Spleen (tissue), 13 donors: ENCODE measurements at places on chromosomes 2 and 18. TPM values are rescaled to one million over a fixed set of nuclear protein-coding genes. Genes with fewer than 3 reads are reported as not detected.

Gene TIMM21
- polyA plus RNA-seq: 13.5 TPM

Gene POTEI
- polyA plus RNA-seq: not detected

Gene DGKD
- 32.1 TPM for polyA plus RNA-seq

Gene COL3A1
- 24.9 TPM for polyA plus RNA-seq

Gene HMSD
- polyA plus RNA-seq: 0.52 TPM

Gene LOXHD1
- 0.13 TPM for polyA plus RNA-seq

- DNase-seq: no peak
- H3K36me3 ChIP-seq: no peaks in the 10 kb centered on the region
- no peaks in the 10 kb centered on the region for H3K27me3 ChIP-seq
- peak overlapping the region; percentile 28 for H3K27ac ChIP-seq
- no peak overlapping the region for H3K4me3 ChIP-seq
Measured at GRCh38 chr2:168147830-168148794, 99.3 kb downstream of the STK39 start.

- H3K4me3 ChIP-seq: no peak overlapping the region
- no peaks in the 10 kb centered on the region for H3K36me3 ChIP-seq
- no peaks in the 10 kb centered on the region for H3K4me1 ChIP-seq
- DNase-seq: no peak
Measured at GRCh38 chr2:14790041-14790640, 157.6 kb downstream of the LRATD1 start.

DNA sequence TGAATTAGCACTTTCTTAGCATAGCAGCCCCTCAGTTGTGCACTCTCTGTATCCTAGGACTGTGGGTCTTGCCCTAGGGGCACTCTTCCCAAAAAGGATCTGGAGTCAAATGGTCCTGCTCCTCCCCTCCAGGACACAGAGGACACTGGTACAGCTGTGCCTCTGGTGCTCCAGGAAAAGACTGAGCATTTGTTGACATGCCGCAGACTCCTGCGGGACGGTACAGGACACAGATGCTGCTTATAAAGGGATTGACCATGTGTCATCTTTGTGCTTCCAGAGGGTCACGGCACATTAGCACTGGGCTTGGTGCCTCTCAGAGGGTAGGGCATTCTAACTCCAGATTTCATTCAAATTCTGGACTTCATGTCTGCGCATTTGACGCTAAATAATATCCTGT lies 110.5 kb downstream of the KLF7 start:
- no peak overlapping the region for H3K4me3 ChIP-seq
- H3K4me1 ChIP-seq: no peaks in the 10 kb centered on the region
- H3K36me3 ChIP-seq: no peaks in the 10 kb centered on the region
- no peak for DNase-seq

DNA sequence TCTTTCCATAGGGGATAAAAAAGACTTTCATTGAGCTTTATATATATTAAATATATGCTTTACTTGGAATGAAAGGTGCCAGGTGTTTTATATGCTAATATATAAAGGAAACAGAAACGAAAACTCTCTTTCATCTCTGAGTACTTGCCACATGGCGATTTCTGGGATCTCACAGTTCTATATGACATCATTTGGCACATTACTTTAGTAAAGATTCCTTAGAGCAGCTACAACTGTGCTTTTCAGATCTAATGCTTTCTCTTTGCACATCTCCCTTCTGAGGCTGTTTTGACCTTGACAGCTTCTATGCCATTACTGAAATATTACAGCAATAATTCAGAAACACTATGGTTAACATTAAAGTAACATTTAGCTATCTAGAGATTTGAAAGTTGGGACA lies 1082.9 kb upstream of the CDH2 start:
- no peaks in the 10 kb centered on the region for H3K27me3 ChIP-seq
- H3K4me1 ChIP-seq: no peaks in the 10 kb centered on the region
- H3K36me3 ChIP-seq: no peaks in the 10 kb centered on the region
- DNase-seq: no peak
- no peak overlapping the region for H3K4me3 ChIP-seq
- H3K27ac ChIP-seq: no peak overlapping the region

GRCh38 chr2:152097801-152098495 lies 896 bp downstream of the CACNB4 start:
- H3K4me1 ChIP-seq: peaks cover 4% of the 10 kb centered on the region
- peaks cover 19% of the 10 kb centered on the region for H3K27me3 ChIP-seq
- H3K36me3 ChIP-seq: no peaks in the 10 kb centered on the region
- H3K27ac ChIP-seq: no peak overlapping the region
- peak overlapping the region; percentile 56 for H3K4me3 ChIP-seq
- peak; percentile 83 for DNase-seq

- no peak for DNase-seq
- H3K36me3 ChIP-seq: no peaks in the 10 kb centered on the region
- no peaks in the 10 kb centered on the region for H3K27me3 ChIP-seq
- no peak overlapping the region for H3K4me3 ChIP-seq
Measured at GRCh38 chr2:6525475-6525964, 340.2 kb downstream of the CMPK2 start.

- H3K36me3 ChIP-seq: peaks cover 7% of the 10 kb centered on the region
- no peaks in the 10 kb centered on the region for H3K27me3 ChIP-seq
- no peak for DNase-seq
Measured at GRCh38 chr2:217783243-217783642, 219.6 kb downstream of the TNS1 start.

- H3K4me3 ChIP-seq: no peak overlapping the region
- no peaks in the 10 kb centered on the region for H3K36me3 ChIP-seq
- H3K4me1 ChIP-seq: no peaks in the 10 kb centered on the region
- no peak overlapping the region for H3K27ac ChIP-seq
- DNase-seq: no peak
Measured at GRCh38 chr2:104595576-104595975, 258.3 kb upstream of the POU3F3 start.

- H3K27ac ChIP-seq: no peak overlapping the region
- no peaks in the 10 kb centered on the region for H3K36me3 ChIP-seq
- no peaks in the 10 kb centered on the region for H3K27me3 ChIP-seq
- no peaks in the 10 kb centered on the region for H3K4me1 ChIP-seq
- no peak for DNase-seq
- no peak overlapping the region for H3K4me3 ChIP-seq
Measured at GRCh38 chr18:55665506-55665905, 77.5 kb upstream of the TCF4 start.
